ENCODE measurements at places on chromosomes 2 and 18.

DNA sequence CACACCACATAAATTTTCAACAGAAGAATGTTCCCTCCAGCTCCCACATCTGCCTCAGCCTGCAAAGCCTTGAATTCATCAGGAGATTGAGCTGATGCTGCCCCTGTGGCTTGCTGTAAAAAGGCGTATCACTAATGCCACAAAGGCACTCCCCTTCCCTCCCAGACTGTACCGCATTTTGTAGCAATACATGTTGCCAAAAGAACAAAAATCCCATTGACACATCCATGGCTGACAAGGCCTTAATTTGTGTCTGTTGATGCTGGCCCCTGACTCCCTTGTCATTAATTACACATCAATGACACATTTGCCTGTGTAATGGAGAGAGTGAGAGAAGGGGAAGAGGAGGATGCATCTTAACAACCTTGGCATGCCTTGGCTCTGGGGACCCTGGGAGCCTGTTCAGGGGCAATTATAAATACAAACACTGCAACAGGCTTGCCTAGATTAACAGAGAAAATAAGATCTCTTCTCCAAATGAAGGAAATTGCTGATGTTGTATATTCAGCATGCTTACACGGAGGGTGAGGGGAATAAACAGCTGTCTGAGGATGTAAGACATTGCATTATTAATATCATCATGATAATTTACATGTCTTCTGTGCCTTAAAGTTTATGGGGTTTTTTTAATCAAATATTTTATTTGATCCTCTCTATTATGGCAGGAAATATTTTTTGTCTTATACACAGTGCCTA is 264.0 kb downstream of the SUCLG1 start:
- DNase-seq, result no peak

DNA sequence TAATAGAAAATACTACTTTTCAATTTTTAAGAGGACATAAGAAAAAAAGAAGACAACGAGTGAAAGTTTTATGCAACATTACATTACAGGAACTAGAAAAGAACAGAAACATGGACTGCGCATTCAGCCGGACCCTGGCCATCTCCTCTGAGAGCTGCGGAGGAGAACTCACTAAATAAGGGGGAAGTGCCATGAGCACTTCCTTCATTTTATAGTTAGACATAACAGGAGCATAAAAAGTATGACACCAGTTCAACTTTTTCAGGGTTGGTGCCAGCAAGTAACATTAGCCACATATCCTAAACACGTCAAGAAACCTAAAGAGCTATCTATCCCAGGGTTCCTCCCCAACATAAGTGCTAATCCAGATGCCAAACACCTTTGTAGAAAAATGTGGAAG is 78.0 kb upstream of the SERTAD2 start:
- no peak for DNase-seq

DNA sequence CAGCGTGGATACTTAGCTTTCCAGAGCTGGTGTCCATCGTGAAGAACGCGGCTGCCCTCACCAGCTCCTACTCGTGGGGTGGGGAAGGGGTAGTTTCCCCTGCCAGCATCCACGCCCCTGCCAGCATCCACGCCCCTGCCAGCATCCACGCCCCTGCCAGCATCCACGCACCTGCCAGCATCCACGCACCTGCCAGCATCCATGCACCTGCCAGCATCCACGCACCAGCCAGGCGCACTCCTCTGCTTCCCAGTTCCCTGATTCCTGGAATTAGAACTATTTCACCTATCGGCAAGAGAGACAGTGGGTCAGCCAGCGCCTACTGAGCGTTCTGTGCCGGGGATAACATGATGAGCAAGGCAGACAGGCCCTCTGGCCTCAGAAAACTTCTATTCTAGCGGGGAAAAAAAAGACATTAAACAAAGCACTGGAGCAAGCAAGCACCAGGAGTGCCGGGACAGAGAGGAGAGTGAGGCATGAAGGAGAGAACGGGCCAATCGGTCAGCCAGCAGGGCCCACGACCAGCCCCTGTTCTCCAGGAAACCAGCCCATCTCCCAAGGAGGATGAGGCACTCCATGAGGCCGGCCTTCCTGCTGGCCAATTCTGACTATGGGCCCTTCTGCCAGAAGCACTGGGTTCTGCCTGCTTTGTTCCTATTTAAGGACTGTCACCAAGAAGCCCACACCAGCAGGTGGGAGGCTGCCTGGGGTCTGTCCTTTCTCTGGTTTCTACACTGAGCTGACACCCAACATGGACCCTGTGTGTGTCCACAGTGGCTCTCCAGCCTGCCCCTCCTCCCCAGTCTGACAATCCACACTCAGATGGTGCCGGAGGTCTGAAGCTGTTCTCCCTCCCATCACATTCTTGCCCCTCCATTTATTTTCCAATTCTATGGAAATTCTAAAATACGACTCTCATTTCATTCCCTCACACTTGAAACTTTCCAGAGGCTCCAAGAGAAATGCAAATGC is 78.4 kb upstream of the SALL3 start:
- no peak for DNase-seq

GRCh38 chr2:142234741-142235140 is 103.9 kb upstream of the LRP1B start:
- DNase-seq, result no peak

- no peak for DNase-seq
Observed at GRCh38 chr2:185502351-185502750, 236.3 kb upstream of the FSIP2 start.

- DNase-seq, result peak; percentile 63
Observed at GRCh38 chr2:234496835-234497593, at the start of gene ARL4C. Gene ARL4C (minus strand): TSS chr2:234497081. CDS start chr2:234496586, 495 bp downstream.

- no peak for DNase-seq
Observed at GRCh38 chr18:8020132-8020846, 453.2 kb downstream of the PTPRM start.

GRCh38 chr18:25454730-25455129 is 102.8 kb upstream of the ZNF521 start:
- no peak for DNase-seq

GRCh38 chr2:3738454-3738853 is 35.1 kb downstream of the DCDC2C start:
- DNase-seq, result peak; percentile 14

DNA sequence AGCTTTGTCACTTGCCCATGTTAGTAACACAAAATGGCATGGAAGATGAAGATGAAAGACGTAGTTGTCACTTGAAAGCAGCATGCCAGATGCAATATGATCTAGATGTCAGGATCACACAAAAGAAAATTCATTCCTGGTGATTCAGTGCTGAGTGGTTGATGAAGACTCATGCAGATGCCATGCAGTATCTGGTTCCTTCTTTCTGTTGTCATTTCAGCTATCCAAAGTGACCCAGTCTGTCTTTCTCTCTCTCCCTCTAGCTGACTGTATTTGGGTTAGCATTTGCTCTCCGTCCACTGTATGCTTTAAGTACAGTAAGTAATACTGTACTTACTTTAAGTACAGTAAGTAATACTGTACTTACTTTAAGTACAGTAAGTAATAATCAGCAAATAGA is 50.4 kb downstream of the TTN start:
- peak; percentile 3 for DNase-seq

GRCh38 chr2:19122220-19122619 is 236.2 kb downstream of the OSR1 start:
- no peak for DNase-seq

DNA sequence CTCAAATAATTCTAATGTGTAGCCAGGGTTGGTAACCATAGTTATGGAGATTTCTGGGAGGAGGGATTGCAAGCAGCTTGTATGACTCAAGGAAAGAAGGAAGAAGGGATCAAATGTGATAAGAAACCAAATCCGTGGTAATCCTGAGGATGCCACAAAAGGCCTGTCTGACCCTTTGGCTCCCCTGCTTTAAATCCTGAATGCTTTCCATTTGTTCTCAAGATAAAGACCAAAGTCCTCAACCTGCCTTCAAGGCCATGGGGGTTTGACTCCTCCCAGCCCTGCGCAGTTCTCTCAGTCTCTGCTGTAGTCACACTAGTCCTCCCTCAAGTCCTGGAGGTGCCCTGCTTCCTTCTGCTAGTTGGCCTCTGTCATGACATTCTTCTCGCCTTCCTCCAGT is 74.0 kb downstream of the SUMO1 start:
- DNase-seq, result no peak

Data from fibroblast of pulmonary artery (primary cell).